ENCODE measurements at places on chromosomes 2 and 18.

GRCh38 chr2:96949701-96950350 is 36.6 kb downstream of the FAM178B start:
- no peak for DNase-seq

GRCh38 chr2:50746526-50746925 is 285.4 kb downstream of the NRXN1 start:
- no peak for DNase-seq

GRCh38 chr2:79770926-79771325 is 258.1 kb downstream of the CTNNA2 start:
- DNase-seq = no peak

- DNase-seq = no peak
Measured at GRCh38 chr18:2964361-2965010, 48.5 kb downstream of the LPIN2 start.

DNA sequence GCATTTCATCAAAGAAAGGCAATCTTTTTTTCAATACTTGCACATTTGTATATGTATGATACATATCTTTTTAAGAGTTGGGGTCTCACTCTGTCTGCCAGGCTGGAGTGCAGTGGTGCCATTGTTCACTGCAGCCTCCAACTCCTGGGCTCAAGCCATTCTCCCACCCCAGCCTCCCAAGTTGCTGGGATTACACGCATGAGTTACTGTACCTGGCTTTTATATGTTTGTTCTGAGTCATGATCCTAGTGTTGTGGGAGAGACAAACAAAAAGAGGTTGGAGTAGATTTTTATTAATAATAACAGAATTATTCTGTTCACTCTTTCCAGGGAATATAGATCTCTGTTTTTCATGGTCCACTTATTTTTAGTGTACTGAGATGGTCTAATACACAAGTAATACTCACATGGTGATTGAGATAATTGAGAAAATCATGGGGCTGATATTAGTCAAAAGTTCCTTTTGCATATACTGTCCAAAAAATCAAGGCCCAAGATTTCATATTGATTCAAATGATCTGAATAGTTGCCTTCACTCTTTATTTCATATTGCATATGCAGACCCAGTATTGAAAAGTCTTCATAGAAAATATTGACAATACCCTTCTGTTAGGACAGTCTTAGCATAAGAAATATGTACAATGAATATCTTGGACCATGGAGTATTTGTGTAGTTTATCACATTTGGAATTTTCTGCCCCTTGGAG is 138.3 kb downstream of the FMNL2 start:
- DNase-seq = no peak

DNA sequence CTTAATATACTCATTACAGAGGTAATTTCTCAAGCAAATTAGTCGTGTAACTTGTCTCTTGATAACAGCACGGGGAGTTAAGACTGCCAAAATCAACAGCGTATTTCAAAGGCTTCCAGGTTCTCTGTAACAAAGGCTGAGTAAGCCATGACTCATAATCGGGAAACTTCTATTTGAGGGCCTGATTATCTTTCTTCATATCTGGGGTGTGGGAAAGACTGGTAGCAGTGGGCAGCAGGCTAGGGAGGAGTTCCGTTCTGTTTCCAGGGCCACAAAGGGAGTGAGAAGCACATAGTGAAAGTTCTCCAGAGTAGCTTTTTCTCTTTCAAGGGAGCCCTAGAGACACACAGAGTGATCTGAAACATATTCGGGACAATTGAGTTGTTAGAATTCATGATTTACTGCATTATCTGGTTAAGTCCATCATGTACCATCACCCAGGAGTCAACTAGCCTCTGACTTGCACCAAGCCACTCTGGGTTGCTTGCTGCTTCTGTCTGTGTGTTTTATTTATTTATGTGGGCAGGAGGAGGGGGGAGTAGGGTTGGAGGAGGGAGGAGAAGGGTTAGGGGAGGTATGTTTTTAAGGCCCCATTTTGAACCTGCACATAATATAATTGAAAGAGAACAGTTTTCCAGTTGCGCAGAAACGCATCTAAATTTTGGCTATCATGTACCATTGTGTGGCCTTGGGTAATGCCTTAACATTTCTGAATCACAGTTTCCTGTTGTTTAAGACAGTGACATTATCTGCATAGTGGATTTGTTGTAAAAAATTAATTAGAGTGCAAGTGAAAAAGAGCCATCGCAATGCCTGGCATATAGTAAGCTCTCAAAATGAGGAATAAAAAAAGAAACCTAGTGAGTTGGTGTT is 80.5 kb upstream of the ITPRID2 start:
- DNase-seq = no peak

GRCh38 chr2:54259413-54260240 is 3.6 kb upstream of the TSPYL6 start:
- DNase-seq = no peak

GRCh38 chr18:10270151-10270571 is 184.3 kb upstream of the APCDD1 start:
- no peak for DNase-seq

GRCh38 chr18:46246101-46246500 is 141.9 kb downstream of the HAUS1 start:
- no peak for DNase-seq

DNA sequence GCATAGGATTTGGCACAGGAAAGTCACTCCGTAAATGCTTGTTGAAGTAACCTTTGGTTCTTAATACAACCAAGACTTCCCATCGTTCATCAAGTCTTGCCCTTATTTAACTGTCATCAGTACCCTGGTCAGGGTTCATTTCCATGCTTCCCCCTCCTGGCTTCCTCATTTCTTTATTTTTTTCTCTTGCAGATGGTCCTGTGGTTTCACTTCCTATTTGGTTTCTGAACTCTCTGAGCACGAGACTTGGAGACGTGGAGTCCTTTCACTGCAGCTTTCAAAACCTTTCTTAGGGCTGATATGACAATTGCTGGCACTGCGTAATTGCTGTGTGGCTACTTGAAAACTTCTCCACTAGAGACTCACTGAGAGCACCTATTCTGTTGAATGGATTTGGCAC is 59.9 kb upstream of the PID1 start:
- DNase-seq = no peak

- DNase-seq = no peak
Measured at GRCh38 chr2:229090225-229090624, 180.9 kb downstream of the PID1 start.

DNA sequence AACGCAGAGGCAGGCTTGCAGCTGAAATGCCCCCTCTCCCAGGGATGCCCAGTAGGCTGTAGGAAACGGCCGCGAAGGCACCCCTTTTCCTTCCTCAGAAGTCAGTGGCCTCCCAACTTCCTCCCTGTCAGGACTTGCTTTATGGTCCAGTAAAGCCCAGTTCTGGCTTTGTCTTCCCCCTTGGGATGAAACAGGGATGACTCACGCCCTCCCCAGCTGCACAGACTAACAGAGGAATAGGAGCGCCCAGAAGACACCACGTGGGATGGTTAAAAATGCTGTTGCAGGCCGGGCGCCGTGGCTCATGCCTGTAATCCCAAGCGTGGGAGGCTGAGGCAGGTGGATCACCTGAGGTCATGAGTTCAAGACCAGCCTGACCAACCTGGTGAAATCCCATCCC is 6.9 kb downstream of the CREG2 start:
- no peak for DNase-seq

DNA sequence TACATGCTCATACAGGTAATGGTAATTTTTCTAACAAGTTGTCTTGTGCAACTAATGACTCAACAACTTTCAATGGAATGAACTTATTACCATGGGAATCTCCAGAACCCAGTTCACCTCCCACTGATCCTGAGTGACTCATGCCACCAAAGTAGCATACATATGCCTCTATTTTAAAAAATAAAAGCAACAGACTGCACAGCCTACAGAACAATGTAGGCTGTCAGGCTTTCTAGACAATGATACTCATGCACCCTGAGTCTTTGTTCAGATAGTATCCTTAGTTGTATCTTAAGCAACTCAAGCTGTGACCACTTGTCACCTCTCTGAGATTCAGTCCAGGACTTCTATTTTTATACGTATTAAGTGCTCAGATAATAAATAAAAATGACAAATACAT is 531.0 kb upstream of the SETBP1 start:
- DNase-seq = no peak

GRCh38 chr2:187129306-187129705 is 280.3 kb upstream of the ZSWIM2 start:
- DNase-seq = no peak

DNA sequence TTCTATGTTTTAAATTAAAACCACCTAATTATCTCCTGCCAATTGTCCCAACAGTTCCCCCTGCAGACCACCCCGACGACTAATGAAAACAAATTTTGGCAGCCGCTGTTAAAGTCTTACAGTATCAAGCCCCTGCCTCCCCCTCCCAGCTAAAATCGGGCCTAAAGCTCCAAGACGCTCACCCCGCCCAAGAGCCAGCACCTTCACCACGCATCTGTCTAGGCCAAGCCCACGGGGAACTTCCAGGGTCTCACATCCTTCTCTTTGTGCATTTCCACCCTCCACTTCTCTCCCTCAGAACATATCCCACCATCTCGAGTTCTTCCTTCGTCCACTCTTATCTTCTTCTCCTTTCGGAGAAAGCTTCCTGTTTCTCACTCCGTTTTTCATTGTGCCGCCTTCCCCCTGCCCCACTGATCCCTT is 445 bp downstream of the PRPF40A start:
- no peak for DNase-seq

- no peak for DNase-seq
Measured at GRCh38 chr2:3483227-3483985, 35.9 kb downstream of the ADI1 start.

- DNase-seq = no peak
Measured at GRCh38 chr2:118971245-118972122, 29.5 kb downstream of the MARCO start.

DNA sequence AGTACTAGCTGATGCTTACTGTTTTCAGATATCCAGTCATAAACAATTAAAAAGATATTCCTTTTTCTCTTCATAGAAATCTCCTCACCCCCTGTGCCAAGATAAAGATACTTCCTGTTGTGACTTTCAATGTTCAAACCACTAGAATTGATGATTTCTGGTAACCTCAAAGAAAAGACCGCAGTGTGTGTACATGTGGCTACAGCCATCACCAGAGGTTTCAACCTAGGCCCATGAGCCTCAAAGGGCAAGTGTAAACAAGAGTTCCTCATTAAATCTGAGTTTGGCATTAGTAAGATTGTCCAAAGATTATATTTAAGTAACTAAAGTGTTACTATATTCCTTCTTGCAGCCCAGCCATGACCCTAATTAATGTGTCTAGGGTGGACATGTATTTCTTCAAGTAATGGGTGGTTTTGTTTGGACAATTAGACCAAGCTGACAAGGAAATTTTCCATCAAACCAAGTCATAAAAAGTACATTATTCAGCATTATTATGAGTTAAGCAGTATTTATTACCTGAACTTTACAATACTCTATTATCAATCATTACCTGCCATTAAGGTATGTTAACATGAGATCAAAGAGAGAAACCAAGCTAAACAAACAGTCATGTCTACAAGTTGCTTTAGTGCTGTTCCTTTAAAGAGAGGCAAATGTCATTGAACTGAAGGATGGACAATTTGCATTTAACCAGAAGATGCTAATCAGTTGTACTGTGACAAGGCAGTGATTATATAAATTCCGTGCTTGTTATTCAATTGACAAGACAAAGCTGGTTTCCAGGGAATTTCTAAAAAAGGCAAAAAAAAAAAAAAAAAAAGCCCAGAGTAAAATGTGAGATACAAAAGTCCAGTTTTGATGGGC is 382.7 kb downstream of the LNPK start:
- DNase-seq = no peak

DNA sequence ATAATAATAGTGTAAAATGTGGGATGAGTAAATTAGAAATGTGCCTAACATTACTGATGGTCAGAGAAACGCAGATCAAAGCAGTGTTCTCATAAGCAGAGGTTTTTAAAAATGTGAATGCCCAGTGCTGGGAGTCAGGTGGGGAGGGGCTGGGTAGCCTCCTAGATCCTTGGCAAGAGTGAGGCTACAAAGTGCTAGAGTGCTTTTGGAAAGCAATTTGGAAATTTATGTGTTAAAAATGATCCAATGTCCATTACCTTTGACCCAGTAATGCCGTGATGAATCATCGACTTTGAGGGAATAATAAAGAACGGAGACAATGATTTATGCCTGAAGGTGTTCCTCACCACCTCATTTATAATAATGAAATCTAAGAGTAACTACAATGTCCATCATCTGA is 44.9 kb upstream of the TWIST2 start:
- no peak for DNase-seq

- no peak for DNase-seq
Measured at GRCh38 chr2:86485103-86485502, 43.9 kb downstream of the KDM3A start.

DNA sequence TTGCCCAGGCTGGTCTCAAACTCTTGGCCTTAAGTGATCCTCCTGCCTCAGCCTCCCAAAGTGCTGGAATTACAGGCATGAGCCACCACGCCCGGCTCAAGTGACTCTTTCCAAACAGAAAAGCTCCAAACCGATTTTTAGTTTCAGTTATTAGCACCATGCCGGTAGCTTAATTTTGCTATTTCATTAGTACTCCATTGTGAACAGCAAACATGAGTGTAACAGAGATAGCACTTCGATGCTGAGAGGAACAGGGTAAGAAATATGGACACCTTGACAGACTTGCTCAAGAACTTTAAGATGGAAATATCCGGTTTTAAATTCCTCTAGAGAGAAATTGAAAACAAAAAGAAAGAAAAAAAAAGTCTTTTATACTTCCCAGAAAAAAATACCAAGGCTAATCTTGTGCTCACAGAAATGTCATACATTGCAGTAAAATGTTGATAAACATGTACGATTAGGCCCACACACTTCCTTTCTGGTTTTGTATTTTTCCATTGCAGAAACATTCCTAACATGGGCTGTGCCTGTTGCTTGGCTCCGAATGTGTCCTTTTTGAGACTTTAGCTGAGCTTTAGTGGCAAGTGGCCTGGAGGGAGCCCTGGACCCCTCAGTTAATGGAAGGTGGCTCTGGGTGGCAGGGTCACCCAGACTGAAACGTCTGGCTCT is 18.3 kb downstream of the FHL2 start:
- no peak for DNase-seq

DNA sequence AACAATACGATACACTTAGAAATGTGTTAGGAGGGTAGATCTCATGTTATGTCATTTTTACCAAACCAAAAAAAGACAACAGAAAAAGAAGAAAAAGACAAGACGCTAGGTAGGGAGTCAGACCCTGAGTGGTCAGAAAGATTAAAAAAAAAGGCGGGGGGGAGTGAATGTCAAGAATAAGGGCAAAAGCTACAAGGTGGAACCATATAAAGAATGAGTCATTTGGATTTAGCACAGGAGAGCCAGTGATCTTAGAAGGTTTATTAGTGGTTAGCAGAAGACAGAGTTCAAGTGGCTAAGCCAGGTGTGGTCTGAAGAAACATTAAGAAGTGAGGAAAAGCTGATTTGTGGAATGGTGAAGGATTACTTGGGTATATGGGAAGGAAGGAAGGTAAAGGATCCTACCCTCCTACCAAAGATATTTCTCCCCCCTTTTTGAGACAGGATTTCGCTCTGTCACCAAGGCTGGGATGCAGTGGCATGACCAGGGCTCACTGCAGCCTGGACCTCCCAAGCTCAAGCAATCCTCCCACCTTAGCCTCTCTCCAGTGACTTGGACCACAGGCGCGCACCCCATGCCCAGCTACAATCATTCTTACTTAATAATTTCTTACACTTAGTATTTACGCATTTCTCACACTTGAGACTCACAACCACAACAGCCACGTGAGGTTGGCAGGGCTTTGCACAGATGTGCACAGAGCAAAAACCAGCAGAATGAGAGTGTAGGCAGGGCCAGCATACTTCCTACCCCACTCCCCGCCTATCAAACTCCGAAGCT is 2.6 kb downstream of the DSC2 start:
- DNase-seq = no peak

- no peak for DNase-seq
Measured at GRCh38 chr18:46013484-46014189, 46.5 kb upstream of the EPG5 start.

- DNase-seq = no peak
Measured at GRCh38 chr2:77513191-77513590, 9.0 kb downstream of the LRRTM4 start.
